ENCODE measurements at places on chromosomes 2 and 18.

DNA sequence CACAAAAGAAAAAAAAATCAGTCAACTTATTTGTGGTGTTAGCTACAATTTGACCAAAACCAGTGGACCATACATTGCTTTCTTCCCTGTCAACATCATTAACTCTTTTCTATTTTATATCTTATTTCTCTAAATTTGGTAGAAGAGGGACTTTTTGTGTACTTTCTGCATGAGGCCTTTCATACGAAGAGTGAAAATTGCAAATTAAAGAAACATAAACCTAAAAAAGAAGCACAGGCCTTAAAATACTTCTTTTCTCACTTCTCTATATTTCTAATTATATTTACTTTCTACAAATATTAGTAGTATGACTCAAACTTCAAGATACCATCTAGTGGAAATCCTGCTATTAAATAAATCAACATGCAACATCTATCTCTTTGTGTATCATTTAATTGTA, 1073.4 kb upstream of the ZEB2 start:
- DNase-seq: no peak

DNA sequence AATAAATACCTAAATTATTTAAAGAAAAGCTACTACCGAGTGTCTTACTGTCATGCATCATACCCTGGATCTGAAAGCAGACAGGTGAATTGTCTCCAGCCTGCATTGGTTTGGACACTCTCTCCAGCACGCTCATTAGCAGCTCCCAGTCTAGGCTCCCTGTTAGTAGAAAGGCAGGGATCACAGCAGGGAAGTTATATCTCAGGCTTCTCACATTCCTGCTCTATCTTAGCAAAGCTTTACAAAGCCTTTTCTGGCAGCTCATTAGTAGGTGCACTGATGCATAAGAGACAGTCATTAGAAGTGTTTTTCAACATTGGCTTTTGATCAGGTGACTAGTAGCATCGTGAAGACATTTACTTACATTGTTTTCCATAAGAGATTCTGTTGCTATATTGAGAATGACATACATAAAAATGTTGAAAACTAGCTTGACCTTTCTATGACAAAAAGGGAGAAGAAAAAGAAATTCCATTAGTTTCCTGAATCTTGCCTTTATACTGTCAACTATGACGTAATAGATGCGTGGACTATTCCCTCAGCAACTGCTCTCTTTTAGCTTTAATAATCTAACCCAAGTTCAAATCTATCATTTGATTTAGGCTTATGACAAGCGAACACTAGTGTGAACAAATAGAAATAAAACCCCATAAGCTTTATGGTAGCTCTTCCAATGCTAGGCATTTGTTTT, 408.7 kb upstream of the KCNH7 start:
- DNase-seq: no peak

DNA sequence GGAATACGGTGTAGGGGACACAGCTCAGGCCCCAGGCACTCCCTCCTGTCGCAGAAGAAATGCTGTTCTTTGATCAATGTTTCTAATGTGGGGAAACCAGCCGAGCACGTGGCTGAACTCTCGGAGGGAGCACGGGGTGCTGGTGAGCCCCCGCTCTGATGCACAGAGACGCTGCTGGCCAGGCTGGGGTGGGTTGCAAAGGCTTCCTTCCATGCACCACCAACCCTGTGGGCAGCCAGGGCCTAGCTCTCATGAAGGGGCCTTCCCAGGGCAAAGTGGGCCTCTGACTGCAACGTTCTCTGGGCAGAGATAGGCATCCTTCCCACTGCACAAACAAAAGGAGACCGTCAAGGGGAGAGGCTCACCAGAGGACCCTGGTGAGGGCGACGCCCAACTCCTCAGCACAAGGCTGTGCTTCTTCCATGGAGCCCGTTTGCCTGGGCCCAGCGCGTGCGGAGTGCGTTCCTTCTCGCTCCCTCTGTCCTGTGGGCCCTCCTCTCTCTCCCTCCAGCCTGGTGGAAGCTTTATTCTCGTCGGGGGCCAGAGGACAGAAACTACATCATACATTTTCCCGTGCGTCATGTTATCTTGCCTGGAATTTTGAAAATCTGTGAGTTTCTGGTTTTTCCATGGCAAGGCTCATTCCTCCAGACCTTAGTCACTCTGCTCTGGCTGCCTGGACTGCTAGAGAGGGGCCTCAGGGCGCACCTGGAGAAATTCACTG, 61.1 kb upstream of the SP3 start:
- no peak for DNase-seq

DNA sequence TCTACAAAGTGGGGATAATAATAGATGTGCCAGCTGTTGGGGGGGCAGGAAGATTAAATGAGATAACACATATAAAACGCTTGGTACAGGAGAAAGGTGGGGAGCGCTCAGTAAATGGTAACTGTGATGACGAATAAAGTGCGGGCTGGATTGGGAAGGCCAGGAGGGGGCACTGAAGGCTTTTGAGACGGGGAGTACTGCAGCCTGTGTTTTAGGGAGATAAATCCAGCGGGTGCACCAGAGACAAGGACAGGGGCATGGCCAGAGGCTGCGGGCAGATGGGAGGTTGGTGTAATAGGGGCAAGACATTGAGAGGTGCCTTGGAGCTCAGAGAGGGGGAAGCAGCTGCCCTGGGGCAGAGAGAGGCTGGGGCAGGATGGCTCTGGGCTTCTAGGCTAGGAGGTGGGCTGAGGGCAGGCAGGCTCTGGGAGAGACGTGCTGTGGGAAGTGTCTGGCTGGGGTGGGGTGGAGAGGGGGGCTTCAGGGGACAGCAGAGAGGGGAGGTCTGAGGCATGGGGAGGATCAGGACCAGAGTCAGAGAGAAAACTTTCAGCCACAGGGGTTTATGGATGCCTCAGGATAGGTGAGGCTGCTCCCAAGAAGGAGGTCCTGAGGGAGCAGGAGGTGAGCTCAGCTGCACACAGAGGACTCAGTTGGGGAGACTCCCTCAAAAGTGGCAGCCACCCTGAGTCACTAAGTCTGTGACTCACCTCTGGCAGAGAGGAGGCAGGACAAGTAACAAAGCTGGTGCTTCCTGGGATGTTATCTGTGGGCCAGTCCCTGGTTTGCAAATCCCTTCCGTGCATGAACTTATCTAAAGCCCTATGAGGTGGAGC, 18.8 kb downstream of the TEX44 start:
- DNase-seq: peak; percentile 64

DNA sequence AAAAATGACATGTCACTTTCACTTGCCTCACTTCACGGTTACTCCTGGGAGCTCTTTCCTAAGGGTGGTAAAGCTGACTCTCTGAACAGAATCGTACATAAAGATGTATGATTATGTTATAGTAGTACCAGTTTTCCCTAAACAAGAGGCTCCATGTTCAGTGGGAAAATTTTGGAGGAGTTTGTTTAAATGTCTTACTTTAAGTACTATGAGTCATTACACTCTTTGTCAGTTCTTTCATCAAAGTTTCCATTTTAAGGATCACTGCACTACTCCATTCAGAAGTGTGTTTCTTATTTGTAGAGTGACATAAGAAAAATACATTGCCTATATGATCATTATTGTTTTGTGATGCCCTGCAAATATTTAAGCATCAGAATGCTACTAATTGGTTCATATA, 121.1 kb upstream of the FIGN start:
- DNase-seq: no peak

DNA sequence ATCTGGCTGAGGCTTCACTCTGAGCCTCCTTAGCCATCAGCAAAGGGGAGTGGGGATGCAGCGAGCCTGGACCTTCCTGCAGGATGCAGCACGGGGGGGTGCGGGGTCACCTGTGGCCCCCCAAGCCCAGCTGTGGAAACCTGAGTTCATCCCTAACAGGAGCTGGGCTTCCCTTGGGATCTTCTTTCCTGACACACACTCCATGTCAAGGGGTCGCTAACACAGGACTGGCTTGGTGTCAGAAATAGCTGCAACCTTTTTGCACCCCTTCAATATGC, 174.7 kb downstream of the RTP5 start:
- DNase-seq: no peak

GRCh38 chr18:78448106-78448505, 531.5 kb upstream of the SALL3 start:
- DNase-seq: peak; percentile 18

DNA sequence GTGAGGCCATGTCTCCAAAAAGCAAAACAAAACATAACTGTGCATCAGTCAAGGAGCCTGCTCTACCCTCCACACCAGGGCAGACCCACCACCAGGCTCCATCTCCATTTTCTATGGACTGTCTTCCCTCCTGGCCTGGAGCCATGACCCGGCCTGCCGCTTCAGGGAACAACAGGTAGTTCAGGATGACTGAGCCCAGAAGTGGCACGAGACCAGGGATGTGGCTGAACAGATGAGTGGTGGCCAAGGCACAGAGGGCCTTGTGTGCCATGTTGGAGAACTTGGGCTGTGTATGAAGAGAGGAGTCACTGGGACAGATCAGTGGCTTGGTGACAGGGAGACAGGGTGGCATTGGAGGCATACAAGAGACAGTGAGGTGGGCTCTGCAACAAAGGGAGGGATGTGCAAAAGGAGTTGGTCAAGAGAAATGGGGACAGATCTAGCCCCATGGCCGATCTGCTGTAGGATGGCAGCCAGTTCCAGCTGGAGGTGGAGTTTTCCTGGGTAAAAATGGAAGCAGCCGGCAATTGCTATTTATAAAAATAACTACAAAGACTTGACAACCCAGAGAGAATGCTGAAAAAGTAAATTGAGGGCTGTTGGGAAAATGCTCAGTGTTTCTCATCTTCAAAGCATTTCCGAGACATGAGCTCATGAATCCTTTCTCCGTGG, 35.0 kb downstream of the TMEM177 start:
- DNase-seq: no peak

GRCh38 chr2:71897836-71898235, 249.8 kb downstream of the CYP26B1 start:
- no peak for DNase-seq

GRCh38 chr18:37665346-37665745, 99.7 kb upstream of the CELF4 start:
- peak; percentile 45 for DNase-seq

DNA sequence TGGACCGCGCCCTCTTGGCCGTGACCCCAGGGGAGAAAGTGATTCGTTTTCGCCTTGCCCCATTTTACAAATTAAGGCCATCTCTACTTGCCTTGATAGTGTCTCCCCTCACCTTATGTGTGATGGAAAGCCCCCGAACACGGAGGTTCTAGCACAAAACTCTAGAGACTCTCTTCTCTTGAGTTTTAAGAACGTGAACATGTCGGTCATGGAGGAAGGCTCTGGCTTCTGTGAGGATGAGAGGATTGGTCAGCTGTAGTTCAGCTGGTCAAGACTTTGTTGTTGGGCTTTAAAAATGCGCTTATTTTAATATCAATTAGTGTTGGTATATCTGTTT, 828 bp downstream of the DYNC1I2 start:
- peak; percentile 28 for DNase-seq

- no peak for DNase-seq
Measured at GRCh38 chr2:162390801-162391200, 46.9 kb downstream of the GCA start.

- DNase-seq: peak; percentile 7
Measured at GRCh38 chr2:214130114-214130513, 280.7 kb upstream of the VWC2L start.

GRCh38 chr2:143954186-143954585, 565.7 kb downstream of the ZEB2 start:
- no peak for DNase-seq
